ENCODE measurements at places on chromosomes 16 and 17.
A peak's percentile ranks its signal among the peaks of the same experiment; 100 is the strongest.

- no peak for DNase-seq
These were observed 11.6 kb downstream of the LRRC3C start for GRCh38 chr17:39939106-39939505.

DNA sequence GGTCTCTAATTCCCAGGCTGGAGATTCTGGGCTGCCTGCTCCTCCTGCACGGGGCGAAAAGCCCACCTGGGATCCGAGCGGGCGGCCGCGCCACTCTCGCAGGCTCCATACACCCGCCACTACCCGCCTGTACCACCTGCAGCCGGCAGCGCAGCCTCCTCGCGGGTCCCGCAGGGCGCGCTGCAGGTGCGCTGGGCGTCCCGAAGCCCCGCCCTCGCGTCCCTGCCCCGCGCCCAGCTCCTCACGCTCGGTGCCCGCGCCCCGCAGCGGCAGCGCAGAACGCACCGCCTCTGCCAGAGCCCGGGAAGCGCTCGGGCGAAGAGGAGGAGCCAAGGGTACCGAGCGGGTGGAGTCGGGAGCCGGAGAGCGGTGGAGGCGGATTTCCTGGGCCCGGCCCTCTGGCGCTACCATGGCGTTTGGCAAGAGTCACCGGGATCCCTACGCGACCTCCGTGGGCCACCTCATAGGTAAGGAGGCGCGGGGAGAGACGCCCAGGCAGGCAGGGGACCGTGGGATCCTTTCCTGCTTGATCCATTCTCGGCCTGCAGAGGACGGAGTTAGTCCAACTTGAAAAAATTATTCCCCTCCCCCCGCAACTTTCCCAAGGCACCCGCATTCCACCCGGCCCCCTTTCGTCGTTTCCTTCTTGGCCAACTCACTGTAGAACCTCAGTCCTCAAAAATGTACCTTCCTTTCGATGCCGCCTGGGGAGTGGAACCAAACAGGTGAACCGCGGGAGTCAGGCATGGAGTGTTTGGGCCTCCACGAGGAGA is at the start of gene TOM1L1:
TOM1L1 (plus strand) TSS at position 396 of the 773 bp plus-strand sequence; CDS start at position 410, 14 bp downstream.
- no peak for DNase-seq

DNA sequence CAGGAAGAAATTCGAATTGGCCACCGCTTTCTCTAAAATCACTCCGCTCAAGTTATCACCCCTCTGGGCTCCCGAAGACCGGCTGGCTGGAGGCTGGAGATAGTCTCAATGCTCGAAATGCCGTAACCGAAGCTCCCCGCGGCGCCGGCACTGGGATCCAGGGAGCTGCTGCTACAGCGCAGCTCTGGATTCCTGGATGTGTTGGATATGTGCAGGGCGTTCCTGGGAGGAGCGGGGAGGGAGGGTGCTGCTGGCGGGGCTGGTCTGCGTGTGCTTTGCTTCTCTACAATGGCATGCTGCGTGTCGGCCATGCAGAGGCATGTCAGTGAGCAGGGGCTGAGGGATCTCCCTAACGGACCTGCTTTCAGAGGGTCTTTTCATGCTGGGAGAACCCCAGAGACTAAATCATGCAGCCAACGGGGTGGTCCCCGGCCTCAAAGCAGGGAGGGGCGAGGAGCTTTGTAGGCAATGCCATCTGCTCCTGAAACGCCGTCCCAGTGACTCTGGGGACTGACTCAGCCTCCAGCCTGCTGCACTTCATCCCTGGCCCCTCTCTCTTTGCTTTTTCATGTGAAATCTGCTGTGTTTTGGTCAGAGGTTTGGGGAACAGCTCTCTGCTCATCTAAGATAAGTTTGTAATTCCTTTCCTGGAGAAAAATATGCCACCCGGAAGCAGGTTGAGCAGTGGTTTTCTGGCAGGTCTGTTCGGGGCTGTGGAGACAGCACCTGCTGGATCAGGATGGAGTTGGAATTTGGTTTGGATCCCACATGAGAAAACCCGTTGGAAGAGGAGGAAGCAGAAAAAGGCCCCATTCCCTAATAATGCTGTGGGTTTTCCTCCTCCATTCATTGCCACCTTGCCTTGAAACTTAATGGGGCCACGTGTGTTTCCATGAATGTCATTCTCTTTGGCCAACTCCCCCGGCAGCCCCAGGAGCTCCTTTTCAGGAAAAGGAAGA is 311.4 kb downstream of the SEC14L1 start:
- DNase-seq = no peak

DNA sequence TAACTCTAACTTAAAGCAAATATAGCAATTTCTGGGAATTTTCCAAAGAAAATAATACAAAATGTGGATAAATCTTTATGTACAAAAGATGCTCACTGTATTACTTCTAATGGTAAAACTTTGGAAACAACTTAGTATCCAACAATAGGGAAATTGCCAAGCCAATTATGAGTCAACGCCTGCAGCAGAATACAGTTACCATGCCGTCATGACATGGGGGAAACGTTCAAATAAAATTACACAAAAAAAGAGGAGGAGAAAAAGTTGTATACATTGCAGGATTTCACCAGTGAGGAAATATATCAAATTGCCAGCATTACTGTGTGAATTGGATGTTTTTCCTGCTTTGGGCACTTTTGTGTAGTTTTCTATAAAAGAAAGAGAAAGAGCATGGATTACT is 469.6 kb downstream of the SOX9 start:
- DNase-seq = no peak

GRCh38 chr17:17186551-17187505 is 19.3 kb downstream of the PLD6 start:
- no peak for DNase-seq

- DNase-seq = no peak
These were observed 20.4 kb upstream of the XYLT1 start for GRCh38 chr16:17491140-17491662.

- DNase-seq = no peak
These were observed 560 bp downstream of the EFNB3 start for GRCh38 chr17:7705269-7706255.

DNA sequence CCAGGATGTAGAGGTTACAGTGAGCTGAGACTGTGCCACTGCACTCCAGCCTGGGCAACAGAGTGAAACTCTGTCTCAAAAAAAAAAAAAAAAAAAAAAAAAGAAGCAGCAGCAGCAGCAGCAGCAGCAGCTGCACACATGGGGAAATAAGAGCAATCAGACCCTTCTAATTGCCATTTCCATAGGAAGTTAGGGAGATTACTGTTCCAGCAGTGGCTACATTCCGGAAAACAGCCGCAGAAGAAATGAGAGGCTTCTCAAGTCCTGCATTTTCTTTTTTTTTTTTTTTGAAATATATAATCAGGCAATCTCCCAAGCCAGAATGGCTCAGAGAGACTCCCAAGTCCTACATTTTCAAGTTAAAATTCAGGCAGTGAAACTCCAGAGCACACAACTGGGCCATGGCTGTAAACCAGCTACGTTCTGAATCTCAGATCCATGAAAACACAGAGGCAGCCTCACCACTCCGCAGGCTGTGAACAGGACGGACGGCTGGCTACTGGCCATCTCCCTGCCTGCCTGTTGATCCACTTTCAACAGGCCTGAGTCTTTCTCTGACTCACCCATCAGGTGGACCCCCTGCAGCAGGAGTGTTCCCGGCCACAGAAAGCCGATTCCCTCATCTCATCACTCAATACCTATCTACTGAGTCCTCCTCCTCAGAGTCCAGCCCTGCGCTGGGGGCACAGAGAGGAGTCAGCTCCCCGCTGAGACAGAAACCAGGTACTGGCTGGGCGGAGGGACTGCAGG is 15.0 kb downstream of the TRPV1 start:
- no peak for DNase-seq

GRCh38 chr17:77002103-77003045 is 134.2 kb downstream of the MGAT5B start:
- DNase-seq = no peak

DNA sequence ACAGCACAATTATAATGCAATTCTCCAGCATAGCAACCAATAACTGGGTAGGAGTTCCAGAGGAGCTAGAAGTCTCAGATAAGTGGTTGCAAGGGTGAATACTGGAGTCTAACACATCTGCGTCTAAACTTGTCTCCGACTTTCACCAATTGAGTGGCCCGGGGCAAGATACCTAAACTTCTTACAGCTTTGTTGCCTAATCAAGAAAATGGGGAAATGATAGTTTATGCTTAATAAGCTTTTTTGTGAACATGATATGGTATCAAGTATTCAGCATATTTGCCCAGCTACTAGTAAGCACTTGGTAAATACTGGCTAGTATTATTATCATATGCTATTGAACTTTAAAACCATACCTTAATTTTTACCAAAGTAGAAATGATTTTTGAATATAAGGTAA is 183.5 kb downstream of the KCNJ2 start:
- no peak for DNase-seq

- DNase-seq = no peak
These were observed 221.4 kb downstream of the KATNIP start for GRCh38 chr16:27771201-27771910.

DNA sequence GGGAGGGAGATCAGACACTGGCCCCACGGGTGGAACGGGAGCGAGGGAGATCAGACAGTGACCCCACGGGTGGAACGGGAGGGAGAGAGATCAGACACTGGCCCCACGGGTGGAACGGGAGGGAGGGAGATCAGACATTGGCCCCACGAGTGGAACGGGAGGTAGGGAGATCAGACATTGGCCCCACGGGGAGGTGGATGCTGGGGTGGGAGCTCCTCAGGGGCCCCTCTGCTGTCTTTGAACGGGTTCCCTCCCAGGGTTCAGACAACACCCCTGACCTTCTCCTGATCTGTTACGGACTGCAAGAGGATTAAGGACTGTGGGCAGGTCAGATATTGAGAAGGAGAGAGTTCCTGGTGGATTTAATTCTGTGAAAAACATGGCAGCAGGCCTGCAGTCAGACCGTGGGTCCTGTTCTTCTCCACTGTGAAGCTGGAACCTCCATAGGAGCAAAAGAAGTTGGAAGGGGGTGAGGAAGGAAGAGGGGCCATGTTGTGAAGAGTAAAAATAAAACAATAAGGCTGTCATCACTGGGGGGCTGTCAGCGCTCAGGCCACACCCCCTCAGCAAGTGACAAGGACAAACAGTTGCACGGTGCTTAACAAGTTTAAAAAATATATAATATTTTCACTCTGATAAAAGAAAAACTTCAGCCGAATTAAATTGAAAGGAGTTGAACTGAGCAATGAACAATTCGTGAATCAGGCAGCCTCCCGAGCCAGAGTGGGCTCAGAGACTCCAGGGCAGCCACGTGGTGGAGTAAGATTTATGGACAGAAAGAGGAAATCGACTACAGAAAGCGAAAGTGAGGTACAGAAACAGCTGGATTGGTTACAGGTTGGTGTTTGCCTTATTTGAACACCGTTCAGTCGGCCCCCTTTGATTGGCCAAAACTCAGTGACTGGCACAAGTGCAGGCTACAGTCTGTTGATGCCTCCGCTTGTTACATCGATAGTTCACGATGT is 348.7 kb upstream of the TNRC6C start:
- DNase-seq = no peak

- no peak for DNase-seq
These were observed 20.0 kb upstream of the WFIKKN1 start for GRCh38 chr16:610513-611381.

DNA sequence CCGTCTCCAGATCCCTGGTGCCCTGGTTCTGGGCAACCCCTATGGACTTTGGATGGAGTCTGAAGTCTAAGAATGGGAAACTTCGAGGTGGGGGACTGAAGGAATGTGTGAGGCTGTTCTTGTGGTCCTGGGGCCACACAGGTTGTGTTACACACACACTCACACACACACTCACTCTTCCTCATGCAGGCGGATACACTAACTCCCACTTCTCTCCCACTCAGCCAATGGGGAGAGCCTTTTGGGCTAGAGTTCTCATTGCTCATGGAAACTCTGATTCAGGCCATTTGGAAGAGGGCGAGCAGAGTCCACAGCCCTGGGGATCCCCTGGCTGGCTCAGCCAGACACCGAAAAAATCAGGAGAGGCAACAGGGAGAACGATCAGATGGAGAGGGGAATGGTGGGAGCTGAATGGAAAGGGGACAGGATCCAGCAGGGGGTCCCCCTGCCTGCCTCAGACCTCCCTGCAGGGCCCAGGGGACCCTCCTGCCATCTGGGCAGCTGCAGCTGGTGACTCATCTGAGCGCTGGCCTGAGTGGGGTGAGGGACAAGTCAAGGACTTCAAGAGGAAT is 9.1 kb downstream of the IGFBP4 start:
- DNase-seq = no peak

- DNase-seq = no peak
These were observed 17.2 kb upstream of the ADGRG1 start for GRCh38 chr16:57611181-57611580.

DNA sequence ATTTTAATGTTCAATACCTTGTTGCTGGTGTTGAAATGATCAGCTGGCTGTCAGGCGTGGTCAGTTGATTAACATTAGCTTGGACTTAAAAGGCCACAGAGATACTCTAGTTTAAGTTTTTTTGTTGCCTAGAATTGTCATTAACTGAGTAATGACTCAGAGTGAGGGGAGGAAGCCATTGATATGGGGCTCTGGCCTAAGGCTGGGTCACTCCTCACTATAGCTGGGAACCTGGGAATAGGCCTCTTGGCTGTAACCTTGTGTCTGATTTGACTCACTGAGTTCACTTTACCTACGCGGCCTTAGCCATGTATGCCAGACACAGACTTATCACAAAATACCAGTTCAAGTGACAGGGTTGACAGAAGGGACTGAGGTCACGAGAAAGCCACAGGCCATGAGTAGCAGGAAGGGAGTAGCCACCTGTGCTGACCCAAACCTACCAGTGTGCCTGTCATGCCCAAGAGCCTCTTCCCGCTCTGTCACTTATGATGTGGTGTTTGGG is 37.9 kb upstream of the ADCY7 start:
- no peak for DNase-seq

GRCh38 chr16:46689365-46690280 is at the start of gene ORC6:
Gene ORC6, plus strand, starts transcription at chr16:46689659. Its CDS starts 47 bp downstream, at chr16:46689706.
- DNase-seq = peak; percentile 77

- no peak for DNase-seq
These were observed 37.0 kb upstream of the DHX8 start for GRCh38 chr17:43446773-43447172.

GRCh38 chr17:38852771-38853291 is 690 bp downstream of the RPL23 start:
- DNase-seq = no peak

DNA sequence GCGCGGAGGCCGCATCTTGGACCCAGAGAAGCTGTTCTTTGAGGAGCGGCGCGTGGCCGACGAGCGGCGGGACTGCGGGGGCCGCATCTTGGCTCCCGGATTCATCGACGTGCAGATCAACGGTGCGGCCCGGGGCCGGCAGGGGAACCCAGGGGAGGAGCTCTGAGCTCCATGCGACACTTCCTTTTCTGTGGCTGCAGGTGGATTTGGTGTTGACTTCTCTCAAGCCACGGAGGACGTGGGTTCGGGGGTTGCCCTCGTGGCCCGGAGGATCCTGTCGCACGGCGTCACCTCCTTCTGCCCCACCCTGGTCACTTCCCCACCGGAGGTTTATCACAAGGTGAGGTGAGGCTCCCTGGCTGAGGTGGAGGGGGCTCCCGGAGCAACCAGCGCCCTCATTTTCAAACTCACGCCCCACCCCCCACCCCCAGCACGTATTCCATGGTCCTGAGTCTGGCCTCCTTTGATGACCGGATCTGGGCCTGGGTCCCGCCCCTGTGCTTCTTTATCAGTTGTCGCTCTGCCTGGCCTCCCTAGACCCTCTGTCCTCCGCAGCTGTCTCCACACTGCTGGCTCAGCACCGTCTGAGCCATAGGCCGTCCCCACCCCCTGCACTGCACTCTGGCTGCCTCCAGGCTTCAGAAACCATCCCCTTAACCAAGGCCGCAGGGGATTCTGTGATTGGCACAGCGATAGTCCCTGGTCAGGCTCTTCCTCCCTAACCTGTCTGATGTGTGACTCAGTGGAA is 787 bp downstream of the AMDHD2 start:
- DNase-seq = no peak

All from iPS DF 6.9 (cell line).